Stimulated activated naive CD8-positive, alpha-beta T cell treated with anti-CD3 and anti-CD28 coated beads, Interleukin-15, amount 100 ng/mL, for 72 hours (primary cell): ENCODE measurements at places on chromosomes 16 and 17.

DNA sequence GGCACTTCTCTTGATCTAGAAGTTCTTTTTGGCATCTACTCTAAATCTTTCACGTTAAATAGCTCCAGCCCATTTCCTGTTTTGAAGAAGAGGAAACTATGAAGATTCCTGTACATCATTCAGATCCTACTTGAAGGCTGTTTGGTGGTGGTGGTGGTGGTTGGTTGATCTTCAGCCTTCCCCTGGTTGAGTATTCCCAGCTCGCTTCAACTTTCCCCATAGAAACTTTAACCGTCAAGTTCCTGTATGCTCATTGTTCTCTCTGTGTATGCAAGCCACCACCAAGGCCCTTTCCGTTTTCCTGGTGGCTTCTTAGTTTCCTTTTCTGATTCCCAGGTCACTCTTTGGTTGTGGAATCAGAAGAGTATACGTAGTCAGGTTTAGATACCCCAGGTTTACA lies 3.3 kb downstream of the LRRC46 start:
- DNase-seq: no peak

- no peak for DNase-seq
Measured at GRCh38 chr16:27778926-27779570, 229.1 kb downstream of the KATNIP start.

- DNase-seq: no peak
Measured at GRCh38 chr17:43949781-43950180, 4.0 kb downstream of the PYY start.

GRCh38 chr16:52569701-52570100 lies 22.8 kb upstream of the TOX3 start:
- no peak for DNase-seq

GRCh38 chr17:35052780-35053179 lies 10.7 kb downstream of the RFFL start:
- no peak for DNase-seq

GRCh38 chr17:4220655-4221054 lies 43.1 kb downstream of the ANKFY1 start:
- DNase-seq: no peak

GRCh38 chr17:67376737-67377487 lies at the start of gene PITPNC1:
PITPNC1 (plus strand) TSS chr17:67377281.
- peak; percentile 91 for DNase-seq

DNA sequence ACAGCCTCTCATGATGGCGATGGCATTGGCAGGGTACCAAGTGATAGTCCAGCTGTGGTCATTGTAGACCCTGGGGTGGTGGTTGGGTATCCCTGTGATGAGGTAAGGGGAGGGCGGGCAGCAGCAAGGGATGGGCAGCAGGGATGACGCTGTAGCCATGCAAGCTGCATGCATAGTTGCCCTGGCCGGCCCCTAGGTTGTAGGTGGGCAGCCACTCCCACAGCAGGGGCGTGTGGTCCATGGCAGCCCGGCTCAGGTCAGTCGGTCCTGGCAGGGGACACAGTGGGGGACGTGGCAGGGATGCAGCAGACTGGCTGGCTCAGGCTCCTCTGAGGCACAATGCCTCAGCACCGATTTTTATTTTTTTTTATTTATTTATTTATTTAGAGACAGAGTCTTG lies 8.7 kb downstream of the DRC3 start:
- DNase-seq: no peak

- DNase-seq: no peak
Measured at GRCh38 chr17:16199093-16199492, 16.2 kb downstream of the NCOR1 start.

DNA sequence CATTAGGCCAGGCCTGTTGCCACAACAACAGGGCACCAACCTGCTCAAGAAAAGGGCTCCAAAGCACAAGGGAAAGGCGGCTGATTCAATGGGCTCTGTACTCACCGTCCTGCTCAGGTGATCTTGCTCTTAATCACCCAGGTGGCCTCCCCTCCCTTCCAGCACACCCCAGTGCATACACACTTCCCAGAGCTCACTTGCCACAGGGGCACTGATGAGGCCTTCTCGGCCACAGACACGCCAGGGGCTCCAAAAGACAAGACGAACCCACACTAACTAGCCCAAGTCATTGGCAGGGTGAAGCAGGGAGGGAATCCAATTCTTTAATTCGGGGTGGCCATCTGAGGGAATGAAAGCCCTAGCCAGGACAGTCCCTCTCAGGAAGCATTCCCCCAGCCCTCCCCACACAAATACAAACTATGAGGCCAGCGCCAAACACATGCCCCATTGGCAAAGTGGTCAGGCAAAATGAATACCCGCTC lies 1.4 kb downstream of the MYO18A start:
- DNase-seq: no peak

- peak; percentile 37 for DNase-seq
Measured at GRCh38 chr16:90019543-90020259, 445 bp upstream of the DBNDD1 start.

GRCh38 chr17:13776027-13776551 lies 174.4 kb upstream of the HS3ST3A1 start:
- DNase-seq: no peak

DNA sequence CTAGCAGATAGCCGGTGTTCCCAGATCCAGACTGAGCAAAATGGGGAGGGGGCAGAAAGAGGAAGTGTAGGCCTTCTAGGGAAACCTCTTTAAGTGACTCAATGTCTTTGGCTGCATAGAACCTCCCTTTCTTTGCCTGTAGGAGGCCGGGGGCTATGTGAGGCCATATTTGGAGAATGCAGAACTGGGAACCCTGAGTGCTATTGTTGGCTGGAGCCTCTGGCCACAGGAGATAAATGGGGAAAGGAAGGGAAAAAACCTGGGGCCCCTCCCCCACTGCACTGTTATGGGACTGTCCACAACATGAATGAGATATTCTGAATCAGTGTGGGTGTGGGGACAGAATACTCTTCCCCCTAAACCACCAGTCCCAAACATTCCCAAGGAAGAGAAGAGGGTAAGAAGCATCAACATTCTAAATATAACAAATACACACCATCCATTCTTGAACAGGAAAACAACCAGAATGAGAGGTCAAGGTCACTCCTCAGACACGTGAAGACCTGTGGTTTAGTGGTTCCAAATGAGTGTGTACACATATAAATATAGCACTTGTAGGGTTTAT lies 2.4 kb downstream of the VPS25 start:
- DNase-seq: no peak

- no peak for DNase-seq
Measured at GRCh38 chr17:8122422-8122923, 1.4 kb downstream of the HES7 start.

DNA sequence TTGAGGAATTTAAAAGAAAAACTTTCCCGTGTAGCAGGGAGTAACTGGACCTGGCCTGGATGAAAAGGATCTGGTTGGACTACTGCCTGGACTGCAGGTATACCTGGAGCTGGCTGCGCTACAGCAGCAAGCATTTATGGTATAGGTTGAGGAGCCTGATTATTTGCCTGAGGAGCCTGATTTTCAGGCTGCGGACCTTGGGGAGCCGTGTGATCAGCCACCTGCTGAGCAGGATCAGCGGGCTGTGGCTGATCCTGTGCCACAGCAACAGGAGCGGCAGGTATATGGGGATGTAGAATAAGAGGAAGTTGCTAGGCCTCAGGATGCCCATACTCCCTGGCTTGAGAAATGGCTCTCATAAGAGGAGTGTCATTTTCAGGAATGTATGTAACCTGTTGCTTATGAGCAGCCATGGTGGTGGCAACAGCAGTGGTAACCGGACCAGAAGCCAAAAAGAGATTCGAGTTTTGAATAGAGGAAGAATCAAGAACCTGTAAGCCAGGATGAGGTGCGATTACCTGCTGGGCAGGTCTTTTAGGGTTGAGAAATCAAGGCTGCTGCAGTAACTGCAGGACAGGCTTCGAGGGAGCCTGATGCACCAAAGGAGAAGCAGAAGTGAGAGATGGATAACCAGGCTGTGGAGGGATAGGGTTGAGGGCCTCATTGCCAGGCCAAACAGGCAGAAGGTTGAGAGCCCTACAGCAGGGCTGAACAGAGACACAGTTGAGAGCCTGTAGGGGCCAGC lies 60.9 kb upstream of the ARL4D start:
- no peak for DNase-seq

- no peak for DNase-seq
Measured at GRCh38 chr17:43995150-43995471, 9.3 kb upstream of the NAGS start.

DNA sequence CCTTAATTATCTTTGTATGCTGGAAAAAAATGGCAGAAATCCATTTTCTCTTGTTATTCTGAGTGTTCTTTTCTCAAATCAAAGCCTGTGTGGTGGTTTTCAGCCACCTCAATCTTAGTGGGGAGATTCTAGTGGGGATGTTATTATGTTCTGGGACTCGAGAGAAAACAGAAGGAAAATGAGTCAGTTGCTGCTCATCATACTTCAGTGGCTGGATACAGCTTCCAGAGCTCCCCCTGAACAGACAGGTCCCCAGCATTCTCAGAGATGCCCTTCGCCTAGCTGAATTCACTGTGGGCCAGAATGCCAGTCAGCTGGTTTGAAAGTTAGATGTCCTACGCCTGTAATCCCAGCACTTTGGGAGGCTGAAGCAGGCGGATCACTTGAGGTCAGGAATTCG lies 8.5 kb downstream of the ST6GALNAC1 start:
- no peak for DNase-seq

GRCh38 chr17:77485089-77485833 lies 344.5 kb downstream of the SEC14L1 start:
- DNase-seq: no peak
